ENCODE measurements at places on chromosomes 1 and 21.

- DNase-seq = no peak
Observed at GRCh38 chr1:91732291-91733107, 153.5 kb downstream of the TGFBR3 start.

DNA sequence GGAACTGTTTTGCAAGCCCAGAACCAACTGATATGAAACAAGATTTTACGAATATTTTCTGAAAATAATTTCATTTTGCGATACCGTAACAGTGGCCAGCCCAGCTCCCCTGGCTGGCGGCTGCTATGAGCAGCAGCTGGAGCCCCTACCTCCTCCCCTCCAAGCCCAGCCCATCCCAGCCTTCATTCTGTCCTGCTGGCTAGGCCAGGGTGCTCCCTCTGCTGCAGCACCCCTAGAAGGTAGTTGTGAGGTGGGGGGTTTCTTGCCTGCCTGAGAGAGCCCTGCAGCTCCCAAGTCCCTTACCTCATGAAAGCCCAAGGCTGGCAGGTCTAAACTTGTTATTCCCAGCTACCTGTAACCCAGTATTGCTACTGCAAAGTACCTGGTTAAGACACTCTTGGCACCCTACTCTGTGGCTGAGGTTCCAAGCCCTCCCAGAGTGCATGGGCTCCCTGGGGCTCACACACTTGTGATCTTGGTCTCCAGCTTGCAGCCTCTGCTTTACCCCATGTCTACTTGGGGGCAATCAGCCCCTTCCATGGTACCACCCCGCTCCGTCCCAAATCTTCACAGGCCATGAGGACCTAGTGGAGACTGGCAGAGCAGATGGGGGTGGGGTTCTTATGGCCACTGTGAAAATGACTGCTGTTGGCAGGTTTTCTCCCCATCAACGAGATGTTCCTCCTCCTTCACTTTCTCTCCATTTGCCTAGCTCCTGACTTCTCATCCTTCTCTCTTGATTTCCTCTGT is 239.8 kb downstream of the TRABD2B start:
- no peak for DNase-seq

DNA sequence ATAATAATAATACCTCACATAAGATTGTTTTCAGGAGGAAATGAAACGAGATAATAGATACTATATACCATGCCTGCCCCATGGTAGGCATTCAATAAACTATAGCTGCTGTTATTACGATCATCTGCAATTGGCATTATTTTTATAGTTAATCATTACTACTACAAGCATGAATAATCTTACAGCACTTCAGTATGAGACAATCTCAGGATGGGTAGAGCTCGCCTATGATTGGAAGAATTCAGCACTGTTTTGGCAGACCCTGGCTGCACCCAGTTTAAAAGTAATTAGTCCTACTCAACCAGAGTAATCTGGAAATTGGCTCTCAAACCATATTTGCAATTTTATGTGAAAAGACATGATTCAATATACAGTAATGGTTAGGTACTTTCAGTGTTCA is 105.0 kb upstream of the DPYD start:
- DNase-seq = no peak

GRCh38 chr1:231613419-231614349 is 12.9 kb upstream of the DISC1 start:
- no peak for DNase-seq

GRCh38 chr1:194295685-194296084 is 1109.3 kb upstream of the B3GALT2 start:
- DNase-seq = no peak

DNA sequence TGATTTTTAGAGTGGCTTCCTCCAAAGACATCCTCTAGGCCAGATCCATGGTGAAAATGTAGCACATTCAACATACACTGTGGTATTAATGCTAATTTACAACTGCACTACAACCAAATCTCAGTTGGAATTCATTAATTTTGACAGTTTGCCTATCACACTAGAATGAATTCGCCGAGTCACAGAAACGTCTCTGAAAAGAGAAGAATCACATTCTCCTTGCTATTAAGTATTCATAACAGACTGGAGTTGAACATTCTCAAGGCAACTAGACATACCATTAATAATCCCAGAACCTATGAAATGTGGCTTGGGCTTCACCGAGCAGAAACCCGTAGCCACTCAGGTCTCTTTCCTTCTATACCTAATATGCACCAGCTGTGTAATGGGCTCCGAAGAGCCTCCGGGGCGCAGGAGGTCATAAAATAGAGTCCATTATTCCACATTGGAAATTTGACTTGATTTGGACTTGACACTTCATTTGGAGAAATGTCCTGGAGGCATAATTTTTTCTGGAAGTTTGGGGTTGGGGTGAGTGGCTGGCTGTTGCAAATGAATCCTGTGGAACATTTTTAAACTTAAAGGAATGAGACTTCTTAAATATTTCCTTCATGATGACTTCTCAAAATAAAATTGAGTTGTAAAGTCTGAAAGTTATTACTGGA is 117.1 kb downstream of the DSCAM start:
- DNase-seq = no peak

DNA sequence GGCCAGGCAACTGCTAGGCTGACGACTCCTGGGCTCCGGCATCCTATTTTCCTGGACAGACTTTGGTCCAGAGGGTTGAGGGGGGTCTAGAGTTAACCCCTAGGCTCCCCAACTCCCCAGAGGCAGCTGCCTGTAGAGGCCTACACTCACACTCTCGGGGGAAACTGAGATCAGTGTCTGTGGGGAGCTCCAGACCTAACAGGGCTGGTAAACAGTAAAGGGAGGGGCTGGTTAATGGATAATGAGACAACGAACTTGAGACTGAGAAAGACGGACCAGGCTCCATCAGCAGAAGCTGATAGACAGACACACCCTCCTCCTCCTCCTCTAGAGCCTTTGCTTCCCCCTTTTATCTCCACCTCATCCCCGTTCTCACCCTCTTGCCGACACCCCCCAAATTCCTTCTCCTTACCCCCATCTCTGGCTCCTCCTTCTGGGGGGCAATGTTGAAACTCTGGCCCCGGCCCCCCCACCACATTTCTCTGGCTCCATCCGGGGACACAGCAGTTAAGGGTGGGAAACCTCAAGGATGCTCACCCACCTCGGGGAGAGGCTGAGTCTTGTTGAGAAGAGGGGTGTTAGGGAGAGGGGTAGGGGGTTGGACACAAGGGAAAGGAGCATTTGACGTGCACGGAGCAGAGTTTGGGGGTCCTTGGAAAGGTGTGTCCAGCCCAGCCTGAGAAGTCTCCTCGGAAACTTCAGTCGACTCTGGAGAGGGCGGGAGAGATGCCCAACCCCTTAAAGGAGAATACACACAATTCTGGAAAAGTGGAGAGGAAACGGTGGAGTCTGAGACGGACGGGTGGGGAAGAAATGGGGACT is at the start of gene MTMR11:
TSS of gene MTMR11 (minus strand) at position 710 of the 822 bp plus-strand sequence. CDS start at position 478, 232 bp downstream.
- DNase-seq = no peak

DNA sequence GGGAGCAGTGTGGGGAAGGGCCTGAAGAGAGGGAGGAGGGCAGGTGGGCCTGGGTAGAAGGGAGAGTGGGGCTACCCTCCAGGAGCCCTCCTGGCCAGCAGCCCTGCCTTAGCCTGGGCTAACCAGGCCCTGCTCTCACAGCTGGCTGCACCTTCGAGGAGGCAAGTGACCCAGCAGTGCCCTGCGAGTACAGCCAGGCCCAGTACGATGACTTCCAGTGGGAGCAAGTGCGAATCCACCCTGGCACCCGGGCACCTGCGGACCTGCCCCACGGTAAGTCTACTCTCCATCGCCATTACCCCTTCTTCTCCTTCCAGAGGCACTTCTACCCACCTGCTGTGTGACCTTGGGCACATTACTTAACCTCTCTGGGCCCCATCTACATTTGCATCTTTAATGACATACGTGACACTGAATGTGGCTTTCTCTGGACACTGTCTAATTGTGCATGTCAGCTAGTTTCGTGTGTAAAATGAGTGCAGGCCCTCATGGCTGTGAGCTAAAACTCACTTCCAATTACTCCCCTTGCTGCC is 18.9 kb downstream of the PTPRU start:
- no peak for DNase-seq

- no peak for DNase-seq
Observed at GRCh38 chr1:196651079-196651478, 764 bp upstream of the CFH start.

DNA sequence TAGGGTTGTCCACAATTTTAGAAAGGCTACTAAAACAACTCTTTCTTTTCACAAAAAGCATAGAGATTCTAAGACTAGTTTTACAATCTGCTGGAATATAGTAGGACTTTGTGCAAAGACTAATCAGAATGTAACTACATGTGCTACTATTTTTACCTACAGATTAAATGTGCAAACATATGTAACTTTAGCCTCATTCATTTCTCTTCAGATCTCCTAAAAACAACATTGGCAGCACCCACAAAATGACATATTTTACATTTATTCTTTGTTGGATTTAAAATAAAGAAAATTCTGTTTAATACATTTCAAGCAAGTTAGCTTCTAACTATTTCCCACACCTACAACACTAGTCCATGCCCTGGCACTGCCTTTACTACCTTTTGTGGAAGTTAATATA is 292.2 kb downstream of the AKT3 start:
- DNase-seq = no peak

DNA sequence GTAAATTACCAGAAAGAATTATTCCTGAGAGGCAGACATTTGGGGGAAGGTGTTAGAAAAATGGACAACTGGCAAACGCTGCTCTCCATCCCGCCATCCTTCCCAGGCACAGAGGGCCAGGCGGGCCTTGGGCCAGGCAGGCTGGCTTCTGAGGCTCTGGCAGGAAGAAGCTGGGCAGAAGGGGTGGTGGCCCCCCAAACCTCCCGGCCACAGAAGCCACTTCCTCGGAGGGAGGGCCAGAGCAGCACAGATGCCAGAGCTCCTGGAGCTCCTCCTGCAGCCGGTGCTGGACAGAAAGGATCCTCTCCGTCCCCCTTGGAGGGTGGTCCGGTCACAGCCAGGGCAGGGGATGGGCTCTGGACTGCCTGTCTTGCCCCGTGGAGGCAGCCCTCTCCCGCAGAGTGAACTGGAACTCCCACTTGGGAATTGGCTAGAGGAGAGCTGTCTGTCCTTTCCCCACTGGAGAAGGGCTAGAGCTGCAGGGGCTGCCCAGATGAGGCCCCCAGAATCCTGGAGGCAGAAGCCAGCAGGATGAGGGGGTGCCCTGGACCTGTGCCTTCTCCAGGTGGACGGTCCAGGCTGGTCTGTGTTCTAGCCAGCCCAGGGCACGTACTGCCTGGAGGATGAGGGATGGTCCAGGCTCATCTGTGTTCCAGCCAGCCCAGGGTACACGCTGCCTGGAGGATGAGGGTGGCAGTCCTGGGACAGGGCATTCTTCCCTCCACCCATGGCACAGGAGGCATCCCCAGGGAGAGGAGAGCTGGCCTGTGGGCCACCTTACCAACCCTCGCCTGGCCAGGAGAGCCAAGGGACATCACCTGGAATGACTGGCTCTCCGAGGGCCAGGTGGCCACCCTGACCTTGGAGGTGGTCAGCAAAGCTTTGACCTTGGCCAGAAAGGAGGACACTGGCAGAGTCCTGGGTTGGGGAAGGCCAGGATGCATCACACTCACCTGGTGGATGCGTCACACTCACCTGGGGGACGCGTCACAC is 47.4 kb upstream of the ACTRT2 start:
- DNase-seq = no peak

- DNase-seq = no peak
Observed at GRCh38 chr1:195071461-195071860, 1536.8 kb downstream of the KCNT2 start.

DNA sequence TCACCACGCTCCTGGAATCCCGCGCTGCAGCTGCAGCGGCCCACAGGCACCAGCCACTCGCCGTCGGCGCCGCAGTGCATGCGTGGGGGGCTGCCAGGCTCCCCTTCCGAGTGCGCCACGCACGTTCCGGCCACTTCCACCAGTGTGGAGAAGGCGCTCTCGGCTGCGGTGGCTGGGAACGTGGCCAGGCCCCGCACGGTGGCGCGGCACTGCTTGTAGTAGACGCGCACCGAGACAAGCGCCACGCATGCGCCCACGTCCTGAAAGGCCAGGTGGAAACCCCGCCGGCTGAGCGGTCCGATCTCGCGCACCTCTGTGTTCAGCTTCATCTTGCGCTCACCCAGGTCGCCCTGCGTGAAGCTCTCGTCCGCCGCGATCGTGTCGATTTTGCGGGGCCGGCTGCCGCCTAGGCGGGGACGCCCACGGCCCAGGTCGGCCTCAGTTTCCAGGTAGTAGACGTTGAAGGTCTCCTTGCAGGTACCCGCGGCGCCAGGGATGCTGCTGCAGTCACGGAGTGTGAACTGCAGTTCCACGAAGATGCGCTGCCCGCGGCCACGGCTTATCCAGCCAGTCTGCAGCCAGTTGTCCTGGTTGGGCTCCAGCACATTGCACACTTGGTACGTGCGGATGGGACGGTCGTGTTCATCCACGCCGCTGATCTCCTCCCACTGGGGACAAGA is 3.4 kb downstream of the EPHA10 start:
- no peak for DNase-seq

- DNase-seq = no peak
Observed at GRCh38 chr1:8938232-8938999, 7.3 kb upstream of the CA6 start.

DNA sequence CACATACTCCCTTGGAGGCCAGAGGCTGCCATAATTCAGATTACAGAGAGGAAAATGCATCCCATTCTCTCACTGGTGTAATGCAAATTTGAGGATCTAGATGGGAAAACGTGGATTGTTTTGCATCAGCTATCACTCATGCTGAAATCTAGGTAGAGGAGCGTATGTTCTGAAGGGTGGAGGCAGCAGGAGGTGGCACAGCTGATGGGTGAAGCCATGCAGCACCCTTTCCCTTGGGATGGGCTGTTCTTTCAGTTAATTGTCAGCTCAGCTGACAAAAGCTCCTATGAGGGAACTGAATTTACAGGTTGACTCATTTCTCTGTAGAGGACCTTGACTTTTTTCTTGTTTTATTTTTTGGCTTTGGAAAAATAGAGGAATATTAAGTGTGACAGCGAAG is 41.8 kb downstream of the CAMTA1 start:
- DNase-seq = no peak

- DNase-seq = no peak
Observed at GRCh38 chr1:9071554-9072235, 2.3 kb upstream of the SLC2A5 start.

DNA sequence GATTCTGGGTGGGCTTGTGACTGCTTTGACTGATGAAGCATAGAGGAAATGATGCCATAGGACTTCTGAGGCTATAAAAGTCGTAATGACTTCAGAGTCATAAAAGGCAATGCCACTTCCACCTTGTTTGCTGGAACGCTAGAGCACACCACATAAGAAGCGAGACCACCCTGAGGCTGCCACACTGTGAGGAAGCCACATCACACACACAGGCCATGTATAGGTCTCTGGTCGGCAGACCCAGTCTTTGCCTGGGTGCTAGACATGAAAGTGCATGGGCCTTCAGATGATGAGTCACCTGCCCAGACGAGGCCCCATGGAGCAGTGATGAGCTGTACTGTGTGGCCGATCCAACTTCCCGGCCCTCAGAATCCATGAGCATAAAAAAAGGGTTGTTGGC is 14.2 kb upstream of the KANK4 start:
- DNase-seq = no peak

- no peak for DNase-seq
Observed at GRCh38 chr1:84947536-84948410, 49.1 kb downstream of the MCOLN2 start.

GRCh38 chr1:168084396-168085231 is 52.1 kb downstream of the GPR161 start:
- DNase-seq = no peak

GRCh38 chr1:30692948-30693301 is 30.5 kb downstream of the MATN1 start:
- no peak for DNase-seq

Data from esophagus squamous epithelium (tissue), 5 donors.